ENCODE measurements at places on chromosomes 11 and 22.

DNA sequence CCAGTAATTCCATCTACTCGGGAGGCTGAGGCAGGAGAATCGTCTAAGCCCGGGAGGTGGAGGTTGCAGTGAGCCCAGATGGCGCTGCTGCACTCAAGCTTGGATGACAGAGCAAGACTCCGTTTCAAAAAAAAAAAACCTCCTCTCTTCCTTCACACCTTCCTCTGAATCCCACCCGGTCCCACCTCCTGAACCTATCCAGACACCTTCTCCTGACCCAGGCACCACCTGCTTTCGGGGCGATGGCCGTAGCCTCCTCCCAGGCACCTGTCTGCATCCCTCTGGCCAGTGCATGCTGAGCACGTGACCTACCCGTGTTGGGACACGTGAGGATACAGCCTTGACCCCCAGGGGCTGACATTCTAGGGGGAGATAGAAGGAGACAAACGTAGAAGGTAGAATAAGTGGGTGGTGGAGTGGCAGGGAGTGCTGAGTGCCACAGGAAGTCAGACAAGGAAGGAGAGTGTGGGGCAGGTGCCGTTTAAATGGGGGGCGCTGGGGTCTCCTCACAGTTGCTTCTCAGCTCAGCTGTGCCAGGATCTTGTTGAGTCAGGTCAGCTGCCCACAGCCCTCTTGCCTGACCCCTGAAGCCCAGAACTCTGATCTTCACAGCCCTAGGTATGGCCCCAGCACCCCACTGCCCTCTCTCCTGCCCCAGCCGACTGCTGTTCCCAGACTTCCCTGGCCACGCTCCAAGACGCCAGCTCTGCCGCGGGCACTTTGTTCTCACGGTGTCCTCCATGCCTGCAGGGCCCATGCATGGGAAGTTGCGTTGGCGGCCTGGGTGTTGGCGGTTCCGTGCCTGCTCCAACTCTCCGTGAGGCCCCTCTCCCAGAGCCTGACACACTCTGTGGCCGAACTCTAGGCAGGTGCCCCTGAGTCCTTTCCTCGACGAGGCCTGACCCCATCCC is 1.2 kb upstream of the MIOX start:
- DNase-seq, result no peak

- DNase-seq, result no peak
Measured at GRCh38 chr11:132734217-132734616, 798.1 kb downstream of the OPCML start.

- no peak for DNase-seq
Measured at GRCh38 chr11:65609665-65610064, 4.4 kb downstream of the MAP3K11 start.

DNA sequence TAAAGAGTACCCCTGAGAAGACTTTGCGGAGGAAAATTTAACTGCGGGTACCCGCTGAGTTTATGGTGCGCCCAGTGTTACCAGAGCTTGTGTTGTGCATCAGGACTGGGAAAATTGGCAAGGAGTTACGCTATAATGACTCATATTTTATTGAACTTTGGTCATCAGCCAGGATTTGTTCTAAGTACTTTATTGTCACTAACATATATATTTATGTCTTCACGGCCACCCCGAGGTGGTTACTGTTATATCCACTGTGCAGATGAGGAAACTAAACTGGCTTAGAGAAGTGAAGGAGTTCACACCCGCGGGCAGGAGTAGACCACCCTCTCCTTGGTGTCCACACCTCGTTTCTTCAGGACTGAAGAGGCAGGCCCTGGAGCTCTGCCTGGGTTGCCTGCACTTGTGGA is 667 bp downstream of the ACCS start:
- DNase-seq, result no peak

- DNase-seq, result no peak
Measured at GRCh38 chr11:94862926-94863880, 95.0 kb downstream of the AMOTL1 start.

DNA sequence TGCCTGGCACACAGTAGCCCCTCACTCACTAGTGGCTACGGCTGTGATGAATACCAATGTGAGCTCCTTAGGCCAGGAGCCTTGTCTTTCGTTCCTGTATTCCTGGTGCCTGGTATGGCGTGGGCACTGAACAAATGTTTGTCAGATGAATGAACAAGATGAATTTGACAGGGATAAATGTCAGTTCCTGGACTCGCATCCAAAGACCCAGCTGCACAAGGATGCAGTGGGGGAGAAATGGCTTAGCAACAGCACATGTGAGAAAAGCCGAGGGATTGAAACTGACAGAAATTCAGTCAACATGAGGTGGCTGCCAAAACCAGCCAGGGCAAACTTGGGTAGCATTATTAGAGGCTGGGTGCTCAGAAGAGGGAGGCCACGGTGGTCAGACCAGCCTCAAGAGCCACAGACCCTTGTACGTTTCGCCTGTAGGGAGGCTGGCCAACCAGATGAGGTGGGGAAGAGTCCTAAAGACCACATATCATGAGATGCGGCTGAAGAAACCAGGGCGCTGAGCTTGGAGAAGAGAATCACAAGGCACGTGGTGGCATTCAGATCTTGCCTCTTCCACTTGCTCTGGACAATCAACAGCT is 7.7 kb upstream of the SLC22A8 start:
- DNase-seq, result no peak

GRCh38 chr22:21807544-21808529 is 59.6 kb downstream of the MAPK1 start:
- DNase-seq, result no peak

DNA sequence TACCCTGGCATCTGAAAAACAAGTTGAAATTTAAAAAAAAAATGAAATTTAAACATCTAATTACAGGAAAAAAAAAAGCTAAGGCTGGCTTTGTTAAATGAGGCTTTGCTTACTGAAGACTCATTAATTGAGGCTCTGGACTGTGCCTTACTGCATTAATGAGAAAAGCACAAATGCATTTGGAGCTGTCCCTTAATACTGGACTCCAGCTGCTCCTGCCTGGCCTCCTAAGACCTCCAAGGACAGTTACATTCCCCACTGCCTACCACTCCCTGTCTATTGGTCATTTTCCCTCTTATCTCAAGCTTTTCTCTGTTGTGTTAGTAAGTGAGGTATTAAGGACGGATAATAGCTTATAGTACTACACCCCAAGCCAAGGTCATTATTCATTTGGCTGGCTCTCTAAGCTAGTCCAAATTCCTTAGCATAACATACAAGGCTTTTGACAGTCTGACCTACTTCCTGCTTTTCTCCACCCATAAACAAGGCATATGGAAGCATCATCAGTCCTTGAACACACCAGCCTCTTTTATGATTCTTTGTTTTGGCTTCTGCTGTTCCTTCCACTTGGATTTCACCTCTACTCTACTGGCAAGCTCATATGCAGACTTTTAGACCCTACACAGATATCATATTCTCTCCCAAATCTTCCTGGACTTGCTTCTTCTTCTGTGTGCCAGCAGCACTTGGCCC is 62.5 kb downstream of the USP35 start:
- no peak for DNase-seq

DNA sequence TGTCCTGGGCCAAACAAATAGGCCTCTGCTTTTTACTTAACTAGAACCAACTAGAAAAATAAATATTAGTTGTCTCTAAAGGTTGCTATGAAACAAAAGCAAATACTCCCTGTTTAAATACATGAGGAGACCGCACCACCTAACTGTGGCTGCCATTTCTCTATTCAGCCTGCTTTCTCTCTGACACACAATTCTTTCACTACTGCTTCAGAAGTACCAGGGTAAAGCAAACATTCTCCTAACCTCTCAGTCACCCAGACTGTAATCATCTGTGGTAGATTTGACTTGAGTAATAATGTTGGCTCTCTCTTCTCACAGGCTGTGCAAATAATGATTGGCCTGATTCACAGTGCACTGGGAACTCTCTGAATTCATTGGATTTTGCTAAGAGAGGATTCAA is 41.0 kb upstream of the MS4A8 start:
- no peak for DNase-seq

GRCh38 chr22:32940736-32941135 is 117.4 kb downstream of the SYN3 start:
- no peak for DNase-seq

DNA sequence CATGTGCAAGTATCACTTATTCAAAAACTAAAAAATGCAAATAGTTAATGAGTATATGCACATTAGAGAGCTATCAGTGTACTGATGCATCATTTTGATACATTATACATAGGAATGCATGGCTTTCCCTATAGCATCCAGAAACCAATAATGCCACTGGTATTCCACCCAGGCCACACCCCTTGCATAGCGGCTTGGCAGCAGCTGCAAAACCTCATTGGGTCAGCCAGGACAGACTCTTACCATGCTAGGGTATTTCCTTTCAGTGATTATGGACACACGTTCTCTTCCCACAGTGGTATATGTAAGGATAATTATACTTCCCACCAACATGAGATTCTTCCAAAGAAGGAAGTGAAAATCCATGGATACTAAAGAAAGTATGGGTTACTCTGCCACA is 145.9 kb upstream of the PITPNB start:
- DNase-seq, result no peak

DNA sequence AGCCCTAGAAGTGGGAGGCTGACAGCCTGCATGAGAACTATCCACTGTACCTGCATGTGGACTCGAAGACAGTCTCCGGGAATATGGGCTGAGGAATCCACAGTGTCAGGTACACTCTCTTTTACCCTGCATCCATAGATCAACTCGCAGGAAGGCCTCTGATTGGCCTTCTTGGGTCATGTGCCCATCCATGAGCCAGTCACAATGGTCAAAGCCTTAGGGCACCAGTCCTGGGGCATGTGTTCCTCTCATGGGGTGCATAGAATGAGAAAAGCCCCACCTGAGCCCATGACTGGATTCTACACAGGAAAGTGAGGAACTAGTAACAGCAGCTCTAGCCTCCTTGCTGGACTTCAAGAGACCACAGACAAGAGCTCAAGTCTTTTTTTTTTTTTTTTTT is 10.6 kb downstream of the ART1 start:
- DNase-seq, result no peak

DNA sequence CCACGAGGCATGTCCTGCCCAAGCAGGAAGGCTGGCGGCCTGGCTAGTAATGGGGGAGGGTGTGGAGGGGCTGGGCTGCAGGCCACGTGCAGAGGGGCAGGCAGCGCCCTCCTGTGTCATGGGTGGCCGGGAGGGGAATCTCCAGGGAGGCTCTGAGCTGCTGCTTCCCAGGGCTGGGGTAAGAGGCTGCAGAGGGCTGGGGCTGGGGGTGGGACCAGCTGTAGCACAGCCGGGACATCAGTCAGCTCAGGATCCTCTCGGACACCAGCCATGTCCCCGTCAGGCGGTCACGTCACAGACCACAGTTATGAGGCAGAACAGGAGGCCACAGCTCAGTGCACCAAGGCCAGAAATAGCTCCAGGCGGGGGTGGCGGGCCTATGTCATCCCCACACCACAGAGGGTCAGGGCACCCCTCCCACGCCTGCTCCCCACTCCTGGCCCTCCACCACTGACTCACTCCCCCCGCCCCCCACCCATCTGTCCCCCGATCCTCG is 21.1 kb downstream of the RTN4R start:
- no peak for DNase-seq

DNA sequence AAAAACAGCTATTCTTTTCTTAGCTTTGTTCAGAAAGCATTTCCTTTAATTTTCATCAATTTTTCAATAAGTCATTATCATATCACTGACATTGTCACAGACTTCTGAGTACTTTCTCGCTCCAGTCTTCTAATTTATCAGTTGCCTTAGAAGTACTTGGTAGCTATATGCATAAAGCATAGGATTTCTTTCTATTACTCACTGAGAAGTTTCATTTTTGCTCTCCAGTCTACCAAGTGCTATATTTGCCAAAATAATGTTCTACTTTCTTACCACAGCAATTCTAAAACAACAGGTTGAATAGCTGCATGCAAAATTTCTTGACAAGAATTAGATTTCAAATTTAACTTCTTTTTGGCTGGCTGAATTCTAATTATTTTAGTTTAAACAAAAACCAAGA is 116.3 kb downstream of the STK33 start:
- no peak for DNase-seq

DNA sequence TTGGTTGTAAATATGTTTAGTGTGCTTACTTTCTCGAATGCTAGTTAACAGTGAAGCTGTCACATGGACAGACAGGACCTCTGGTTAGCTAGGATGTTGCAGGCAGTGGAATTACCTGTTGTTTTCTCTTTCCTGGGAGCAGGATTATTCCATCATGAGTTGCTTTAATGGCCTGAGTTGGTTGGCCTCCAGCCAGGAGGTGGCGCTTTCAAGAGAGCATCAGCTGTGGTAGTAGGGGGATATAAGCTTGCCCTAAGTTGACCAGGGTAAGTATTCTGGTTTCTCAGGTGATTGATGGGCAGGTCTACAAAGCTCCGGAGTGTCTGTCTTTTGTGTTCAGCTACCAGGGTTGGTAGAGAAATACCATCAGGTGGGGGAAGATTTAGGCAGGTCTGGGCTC is 43.5 kb downstream of the NELL1 start:
- no peak for DNase-seq

GRCh38 chr11:96960476-96960875 is 570.7 kb downstream of the JRKL start:
- no peak for DNase-seq

GRCh38 chr11:67776852-67777520 is 102.6 kb upstream of the ALDH3B2 start:
- no peak for DNase-seq

- DNase-seq, result no peak
Measured at GRCh38 chr11:6962141-6962540, 35.9 kb downstream of the ZNF215 start.

DNA sequence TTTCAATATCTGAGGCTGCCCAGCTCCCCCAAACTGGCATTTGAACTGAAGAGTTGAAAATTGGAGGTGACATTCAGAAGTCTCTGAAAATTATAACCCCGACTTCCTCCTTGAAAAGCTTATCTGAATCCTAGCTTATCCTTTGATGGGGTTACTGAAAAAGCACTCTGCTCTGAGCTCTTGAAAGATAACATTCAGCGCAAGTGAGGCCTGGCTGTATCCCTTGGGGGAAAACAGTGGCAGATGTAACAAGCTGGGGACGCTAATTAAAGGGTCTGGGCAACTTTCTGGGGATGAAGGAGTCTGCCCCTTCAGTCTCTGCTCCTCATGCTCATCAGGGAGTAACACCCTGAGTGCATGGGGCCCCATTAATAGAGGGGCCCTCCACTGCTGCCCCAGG is 402.0 kb upstream of the CADM1 start:
- no peak for DNase-seq

DNA sequence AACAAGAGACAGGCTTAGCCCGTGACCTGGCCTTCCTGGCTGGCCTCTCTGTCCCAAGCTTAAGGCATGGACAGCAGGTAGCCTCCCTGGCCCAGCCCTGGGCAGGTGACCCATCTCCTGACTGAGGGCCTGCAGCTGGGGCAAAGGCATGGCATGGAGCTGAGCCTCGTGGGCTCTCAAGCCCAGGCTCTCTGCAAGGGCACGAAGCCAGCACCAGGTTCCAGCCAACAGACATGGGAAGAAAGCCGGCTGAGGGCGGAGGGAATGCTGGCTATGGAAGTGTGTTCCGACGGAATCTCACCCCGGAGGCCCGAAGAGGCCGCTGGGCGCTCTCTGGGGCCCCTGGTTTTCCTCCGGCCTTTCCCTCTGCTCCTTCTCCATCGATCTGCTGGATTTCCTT is 12.9 kb downstream of the DNAL4 start:
- no peak for DNase-seq

- DNase-seq, result no peak
Measured at GRCh38 chr11:117424781-117425180, 97.1 kb downstream of the CEP164 start.
